Naive thymus-derived CD8-positive, alpha-beta T cell (primary cell): ENCODE measurements at places on chromosomes 12 and 14. TPM values are rescaled to one million over a fixed set of nuclear protein-coding genes. Genes with fewer than 3 reads are reported as not detected.

DNA sequence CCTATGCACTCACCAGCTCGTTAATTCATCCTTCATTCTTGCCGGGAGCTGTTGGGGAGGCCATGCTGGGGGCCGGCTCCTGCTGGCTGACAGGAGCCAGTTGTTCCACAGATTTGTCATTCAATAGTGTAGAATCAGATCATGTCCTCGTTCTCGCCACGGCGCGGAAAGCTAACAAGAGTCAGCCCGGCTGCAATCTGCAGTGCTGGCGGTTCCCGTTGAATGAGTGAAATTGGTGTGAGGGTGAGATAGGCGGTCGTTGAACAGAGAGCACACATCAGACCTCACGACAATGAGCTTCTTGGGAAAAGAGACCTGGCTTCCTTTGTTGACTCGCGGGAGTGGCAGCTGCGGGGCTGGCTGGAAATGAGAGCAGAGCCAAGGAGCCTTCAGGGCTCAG is 57.5 kb downstream of the KIF26A start:
- H3K36me3 ChIP-seq = no peaks in the 10 kb centered on the region
- no peak overlapping the region for H3K27ac ChIP-seq
- DNase-seq = no peak
- peaks cover 9% of the 10 kb centered on the region for H3K4me1 ChIP-seq

DNA sequence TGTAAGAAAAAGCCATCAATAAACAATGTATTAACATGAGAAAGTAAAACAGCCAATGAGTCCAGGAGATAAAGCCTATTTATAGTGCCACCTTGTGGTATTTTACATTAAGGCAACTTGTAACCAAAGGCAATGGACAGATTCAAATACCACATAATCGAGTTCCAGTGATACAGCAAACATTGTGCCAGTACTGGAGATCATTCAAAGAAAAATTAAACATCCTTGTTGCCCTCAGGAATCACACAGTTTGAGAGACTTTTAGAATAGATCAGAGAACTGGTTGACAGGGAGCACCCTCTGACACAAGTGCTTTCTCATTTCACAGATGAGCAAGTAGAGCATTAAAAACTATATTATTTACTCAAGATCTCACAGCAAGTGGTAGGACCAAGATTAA is 98.1 kb downstream of the DDHD1 start:
- no peaks in the 10 kb centered on the region for H3K27me3 ChIP-seq
- H3K4me3 ChIP-seq = no peak overlapping the region
- no peak for DNase-seq

Gene PTHLH
- polyA plus RNA-seq = not detected

DNA sequence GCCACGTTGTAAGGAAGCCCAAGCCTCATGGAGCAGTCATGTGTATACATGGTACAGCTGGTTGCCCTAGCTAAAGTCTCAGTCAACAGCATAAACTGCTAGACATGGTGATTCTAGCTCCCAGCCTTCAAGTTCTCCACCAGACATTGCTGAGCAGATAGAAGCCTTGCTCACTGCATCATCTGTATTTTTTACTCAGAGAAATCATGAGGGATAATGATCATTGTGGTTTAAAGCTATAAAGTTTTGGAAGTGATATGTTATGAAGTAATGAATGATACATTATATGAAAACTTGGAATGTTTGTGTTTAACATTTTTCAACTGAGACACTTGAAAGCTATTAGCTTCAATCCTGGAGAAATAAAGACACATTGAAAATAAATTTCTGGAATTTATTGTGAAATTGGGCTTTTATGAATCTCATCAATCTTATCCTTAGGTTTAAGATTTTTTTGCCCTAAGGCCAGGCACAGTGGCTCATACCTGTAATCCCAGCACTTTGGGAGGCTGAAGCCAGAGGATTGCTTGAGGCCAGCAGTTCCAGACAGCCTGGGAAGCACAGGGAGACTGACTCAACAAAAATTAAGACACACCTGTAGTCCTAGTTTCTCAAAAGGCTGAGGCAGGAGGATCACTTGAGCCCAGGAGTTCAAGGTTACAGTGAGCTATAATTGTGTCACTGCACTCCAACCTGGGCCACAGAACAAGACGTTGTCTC is 5.6 kb upstream of the NFATC4 start:
- no peak overlapping the region for H3K27ac ChIP-seq
- H3K36me3 ChIP-seq = peaks cover 5% of the 10 kb centered on the region
- peaks cover 32% of the 10 kb centered on the region for H3K27me3 ChIP-seq
- H3K4me3 ChIP-seq = no peak overlapping the region
- peaks cover 14% of the 10 kb centered on the region for H3K4me1 ChIP-seq

DNA sequence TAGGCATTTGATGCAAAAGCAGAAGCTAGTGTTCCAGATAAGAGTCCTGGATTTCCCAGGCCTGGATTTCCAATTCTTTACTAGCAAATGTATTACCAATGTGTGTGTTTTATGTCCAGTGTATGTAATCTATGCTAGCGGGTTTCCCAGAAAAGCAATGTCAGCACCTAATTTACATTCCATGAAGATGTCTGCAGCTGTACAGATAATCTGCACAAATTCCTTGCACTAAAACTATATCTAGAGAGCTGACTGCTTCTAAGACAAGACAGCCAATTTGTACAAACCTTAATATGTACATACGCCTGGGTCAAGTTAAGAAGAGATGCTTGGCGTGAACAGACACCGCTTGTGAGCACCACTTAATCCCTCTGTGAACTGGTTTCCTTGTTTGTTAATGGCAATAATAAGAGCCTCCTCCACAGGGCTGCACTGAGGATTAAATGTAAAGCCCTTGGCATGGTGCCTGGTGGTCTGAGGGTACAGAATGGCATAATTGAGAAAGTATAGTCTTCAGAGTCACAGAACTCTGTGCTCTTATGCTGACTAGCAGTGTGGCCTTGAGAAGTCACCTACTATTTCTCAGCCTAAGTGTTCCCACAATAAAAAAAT is 185.6 kb downstream of the EPS8 start:
- no peak for DNase-seq
- no peak overlapping the region for H3K27ac ChIP-seq
- H3K36me3 ChIP-seq = no peaks in the 10 kb centered on the region
- no peaks in the 10 kb centered on the region for H3K4me1 ChIP-seq
- no peak overlapping the region for H3K4me3 ChIP-seq

DNA sequence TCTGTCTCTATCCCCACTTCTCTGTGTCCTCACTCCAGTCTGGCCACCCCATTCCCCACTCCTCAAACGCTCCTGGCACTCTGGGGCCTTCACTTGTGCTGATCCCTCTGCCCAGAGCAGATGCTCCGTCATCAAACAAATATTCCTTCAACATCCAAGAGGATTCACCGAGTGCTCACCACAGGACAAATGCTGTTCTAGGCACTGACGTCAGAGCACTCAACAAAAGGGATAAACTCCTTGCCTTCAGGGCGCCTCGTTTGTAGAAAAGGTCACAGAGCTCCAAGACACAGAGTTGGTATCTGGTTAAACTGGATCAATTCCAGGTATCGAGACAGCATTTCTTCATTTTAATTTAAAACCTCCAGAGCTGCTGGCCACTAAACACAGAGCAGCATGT is 35.3 kb downstream of the PSMC1 start:
- peaks cover 83% of the 10 kb centered on the region for H3K36me3 ChIP-seq
- H3K27ac ChIP-seq = no peak overlapping the region
- H3K27me3 ChIP-seq = no peaks in the 10 kb centered on the region

- no peaks in the 10 kb centered on the region for H3K36me3 ChIP-seq
- no peaks in the 10 kb centered on the region for H3K4me1 ChIP-seq
- DNase-seq = no peak
- H3K27ac ChIP-seq = no peak overlapping the region
- no peaks in the 10 kb centered on the region for H3K27me3 ChIP-seq
- no peak overlapping the region for H3K4me3 ChIP-seq
Measured at GRCh38 chr12:86662464-86662863, 406.3 kb upstream of the MGAT4C start.

- H3K4me3 ChIP-seq = no peak overlapping the region
- no peak for DNase-seq
- H3K27me3 ChIP-seq = peaks cover 2% of the 10 kb centered on the region
- no peak overlapping the region for H3K27ac ChIP-seq
- H3K4me1 ChIP-seq = no peaks in the 10 kb centered on the region
Measured at GRCh38 chr14:101109981-101110728, 206.6 kb upstream of the RTL1 start.

DNA sequence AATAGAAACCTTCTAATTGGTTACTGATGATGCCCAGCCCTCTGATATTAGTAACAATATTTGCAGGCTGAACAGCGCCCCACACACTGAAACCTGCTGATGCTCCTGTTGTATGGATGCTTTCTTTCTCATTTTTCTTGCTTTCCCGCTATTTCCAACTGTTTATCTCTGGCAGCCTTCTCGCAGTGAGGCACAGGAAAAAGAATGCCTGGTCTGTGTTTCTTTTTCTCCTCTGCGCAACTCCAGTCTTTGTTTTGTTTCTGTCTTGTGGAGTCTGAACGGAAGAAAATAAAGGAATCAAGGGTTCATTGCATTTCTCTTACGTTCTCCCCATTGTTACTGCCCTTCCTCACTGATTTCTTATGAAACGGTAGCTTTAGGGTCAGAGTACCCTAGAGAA is 451.2 kb downstream of the EGLN3 start:
- no peak overlapping the region for H3K4me3 ChIP-seq
- peaks cover 16% of the 10 kb centered on the region for H3K27me3 ChIP-seq
- peaks cover 4% of the 10 kb centered on the region for H3K36me3 ChIP-seq
- no peak for DNase-seq
- H3K4me1 ChIP-seq = no peaks in the 10 kb centered on the region
- H3K27ac ChIP-seq = no peak overlapping the region

Gene C12orf43
- polyA plus RNA-seq = 25.4 TPM

Gene OR4E2
- polyA plus RNA-seq = not detected

DNA sequence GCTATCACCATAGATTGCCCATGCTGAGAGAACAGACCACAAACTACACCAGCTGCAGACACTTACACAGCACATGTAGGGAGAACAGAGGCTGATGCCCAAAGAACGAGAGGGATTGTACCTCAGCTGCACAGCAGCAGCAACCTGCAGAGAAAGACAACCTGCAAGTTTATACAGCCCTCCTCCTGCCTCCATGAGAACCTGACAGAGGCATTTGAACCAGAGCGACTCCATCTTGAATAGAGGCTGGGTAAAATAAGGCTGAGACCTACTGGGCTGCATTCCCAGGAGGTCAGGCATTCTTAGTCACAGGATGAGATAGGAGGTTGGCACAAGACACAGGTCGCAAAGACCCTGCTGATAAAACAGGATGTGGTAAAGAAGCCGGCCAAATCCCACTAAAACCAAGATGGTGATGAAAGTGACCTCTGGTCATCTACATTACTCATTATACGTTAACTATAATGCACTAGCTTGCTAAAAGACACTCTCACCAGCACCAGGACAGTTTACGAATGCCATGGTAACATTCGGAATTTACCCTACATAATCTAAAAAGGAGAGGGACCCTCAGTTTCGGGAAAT is 262.4 kb upstream of the HMGA2 start:
- H3K27me3 ChIP-seq = peaks cover 27% of the 10 kb centered on the region
- no peak overlapping the region for H3K4me3 ChIP-seq
- no peak overlapping the region for H3K27ac ChIP-seq
- no peaks in the 10 kb centered on the region for H3K36me3 ChIP-seq
- H3K4me1 ChIP-seq = peaks cover 2% of the 10 kb centered on the region

- no peak overlapping the region for H3K27ac ChIP-seq
- no peak for DNase-seq
- no peaks in the 10 kb centered on the region for H3K36me3 ChIP-seq
- no peaks in the 10 kb centered on the region for H3K4me1 ChIP-seq
- no peak overlapping the region for H3K4me3 ChIP-seq
Measured at GRCh38 chr12:118467641-118468305, 91.4 kb downstream of the SUDS3 start.

Gene ALDH1L2
- not detected for polyA plus RNA-seq

- DNase-seq = no peak
- H3K4me1 ChIP-seq = no peaks in the 10 kb centered on the region
- H3K27me3 ChIP-seq = no peaks in the 10 kb centered on the region
- H3K27ac ChIP-seq = no peak overlapping the region
- no peaks in the 10 kb centered on the region for H3K36me3 ChIP-seq
Measured at GRCh38 chr12:93805736-93806141, 128.6 kb downstream of the CRADD start.

Gene SYT1
- polyA plus RNA-seq = not detected

GRCh38 chr14:90805662-90806540 is 10.3 kb downstream of the TTC7B start:
- H3K36me3 ChIP-seq = no peaks in the 10 kb centered on the region
- no peaks in the 10 kb centered on the region for H3K27me3 ChIP-seq
- DNase-seq = no peak
- peaks cover 7% of the 10 kb centered on the region for H3K4me1 ChIP-seq
- no peak overlapping the region for H3K27ac ChIP-seq

Gene NELL2
- polyA plus RNA-seq = 498 TPM

DNA sequence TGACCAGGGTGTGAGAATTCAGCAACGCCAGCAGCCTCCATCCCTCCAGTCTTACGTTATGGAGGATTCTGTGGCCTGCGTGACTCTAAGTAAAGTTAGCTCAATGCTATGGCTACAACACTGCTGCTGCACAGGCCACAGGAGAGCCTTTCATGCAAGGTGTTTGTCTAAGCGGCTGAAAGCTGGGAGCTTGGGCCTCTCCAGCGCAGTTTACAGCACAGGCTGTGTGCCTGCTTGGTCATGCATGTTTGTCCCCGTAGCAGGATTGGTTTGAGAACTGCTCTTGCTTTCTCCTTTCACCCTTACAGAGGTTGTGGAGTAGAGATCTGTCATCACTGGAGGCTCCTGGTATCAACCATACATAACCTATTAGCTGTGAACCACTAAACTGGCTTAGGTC is 113.1 kb upstream of the TMCC3 start:
- H3K27ac ChIP-seq = no peak overlapping the region
- DNase-seq = no peak
- H3K4me3 ChIP-seq = no peak overlapping the region
- H3K36me3 ChIP-seq = no peaks in the 10 kb centered on the region

GRCh38 chr12:6084261-6084968 is 40.1 kb downstream of the VWF start:
- no peak overlapping the region for H3K4me3 ChIP-seq
- no peak overlapping the region for H3K27ac ChIP-seq
- DNase-seq = no peak

- no peaks in the 10 kb centered on the region for H3K4me1 ChIP-seq
- H3K4me3 ChIP-seq = no peak overlapping the region
- H3K36me3 ChIP-seq = peaks cover 36% of the 10 kb centered on the region
- no peak for DNase-seq
- peaks cover 82% of the 10 kb centered on the region for H3K27me3 ChIP-seq
- H3K27ac ChIP-seq = no peak overlapping the region
Measured at GRCh38 chr14:37588667-37588955, 6.4 kb downstream of the FOXA1 start.

Gene INHBE
- polyA plus RNA-seq = 0.16 TPM

Gene ZNF385A
- polyA plus RNA-seq = not detected

DNA sequence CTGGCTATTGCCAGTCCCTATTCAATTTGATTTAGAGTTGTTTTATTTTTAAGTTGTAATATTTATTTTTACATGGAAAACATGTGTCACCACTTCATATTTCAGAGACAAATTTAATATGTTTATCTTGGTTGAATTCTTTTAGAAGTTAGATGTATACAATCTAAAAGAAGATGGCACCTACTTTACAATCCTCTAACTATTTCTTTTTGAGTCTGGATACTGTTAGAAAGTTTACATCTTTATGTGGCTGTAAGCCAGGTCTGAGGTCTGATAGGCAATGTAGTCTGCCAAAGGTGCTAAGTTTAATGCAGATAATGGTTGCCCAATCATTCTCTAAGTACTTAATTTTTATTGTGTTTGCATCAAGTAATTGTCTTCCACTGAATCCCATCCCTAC is 7.2 kb upstream of the LMO3 start:
- no peak overlapping the region for H3K27ac ChIP-seq
- H3K36me3 ChIP-seq = no peaks in the 10 kb centered on the region
- H3K4me3 ChIP-seq = no peak overlapping the region
- DNase-seq = no peak
- no peaks in the 10 kb centered on the region for H3K4me1 ChIP-seq

GRCh38 chr14:104924421-104925213 is at the start of gene PLD4:
Gene PLD4, plus strand, starts transcription at chr14:104924879. Its CDS starts 2,262 bp downstream, at chr14:104927141.
- DNase-seq = no peak
- H3K27me3 ChIP-seq = no peaks in the 10 kb centered on the region
- H3K4me3 ChIP-seq = no peak within 1 kb of the TSS
- no peaks in the 10 kb centered on the region for H3K36me3 ChIP-seq
- H3K4me1 ChIP-seq = no peaks in the 10 kb centered on the region
